ENCODE measurements at places on chromosomes 16 and 17.

- DNase-seq = no peak
Measured at GRCh38 chr16:35398180-35398579, 1938.8 kb downstream of the TP53TG3F start.

GRCh38 chr17:1286379-1287106 lies 7.1 kb downstream of the TRARG1 start:
- DNase-seq = no peak

- DNase-seq = no peak
Measured at GRCh38 chr16:86891631-86892030, 313.3 kb downstream of the FOXL1 start.

- no peak for DNase-seq
Measured at GRCh38 chr16:50102051-50102746, 36.4 kb downstream of the HEATR3 start.

Measured in HTR-8/SVneo (cell line).